ENCODE measurements at places on chromosomes 16 and 17.

DNA sequence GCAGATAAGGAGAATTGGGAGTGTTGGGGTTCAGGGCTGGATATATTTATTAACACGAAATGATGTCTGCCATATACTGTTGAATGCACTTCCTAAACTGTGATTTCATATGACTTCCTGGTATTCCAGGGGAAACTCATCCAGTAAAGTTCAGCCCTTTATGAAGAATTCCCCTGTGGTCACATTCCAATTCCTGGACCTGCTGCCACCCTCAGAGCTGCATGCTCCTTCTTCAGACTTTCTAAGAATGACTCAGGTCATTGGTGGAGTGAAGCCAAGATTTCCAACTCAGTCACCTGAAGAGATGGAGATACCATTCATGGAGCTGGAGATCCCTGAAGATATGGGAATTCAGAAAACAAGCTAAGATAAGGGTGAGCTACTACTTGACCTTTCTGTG lies 114.2 kb upstream of the TMEM97 start:
- DNase-seq = no peak

GRCh38 chr16:21650521-21650920 lies 1.9 kb downstream of the IGSF6 start:
- DNase-seq = no peak

GRCh38 chr16:23836404-23837311 lies 875 bp downstream of the PRKCB start:
- no peak for DNase-seq

DNA sequence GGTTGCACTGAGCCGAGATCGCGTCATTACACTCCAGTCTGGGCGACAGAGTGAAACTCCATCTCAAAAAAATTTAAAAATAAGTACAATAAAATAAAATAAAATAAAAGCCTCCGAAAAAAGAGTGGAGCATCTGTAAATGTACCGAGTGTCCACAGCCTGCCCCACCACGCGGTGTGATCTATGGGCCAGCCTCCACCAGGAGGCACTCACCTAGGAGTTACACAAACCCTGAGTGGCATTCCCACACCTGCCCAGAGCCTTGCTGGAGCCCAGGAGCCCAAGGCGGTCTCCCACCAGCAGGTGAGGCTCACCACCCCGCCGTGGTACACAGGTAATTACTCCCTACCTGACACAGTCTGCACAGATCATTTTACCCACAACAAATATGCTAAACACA lies 183.2 kb downstream of the ZNF423 start:
- DNase-seq = no peak

DNA sequence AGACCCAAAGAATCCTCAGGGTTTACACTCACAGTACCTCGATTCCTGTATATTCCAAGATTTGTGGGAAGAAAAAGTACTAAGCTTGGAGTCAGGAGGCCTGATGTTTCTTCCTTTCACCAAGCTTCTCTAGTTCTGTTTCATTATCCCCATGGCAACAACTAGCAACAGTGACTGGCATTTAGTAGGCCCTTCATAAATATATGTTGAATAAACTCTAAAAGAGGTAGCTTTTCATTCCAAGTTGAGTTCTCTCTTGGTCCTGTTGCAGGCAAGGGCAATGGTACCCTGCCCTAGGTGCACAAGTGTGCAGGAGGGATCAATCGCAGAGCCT lies 527 bp upstream of the UBE2Z start:
- DNase-seq = peak; percentile 51

DNA sequence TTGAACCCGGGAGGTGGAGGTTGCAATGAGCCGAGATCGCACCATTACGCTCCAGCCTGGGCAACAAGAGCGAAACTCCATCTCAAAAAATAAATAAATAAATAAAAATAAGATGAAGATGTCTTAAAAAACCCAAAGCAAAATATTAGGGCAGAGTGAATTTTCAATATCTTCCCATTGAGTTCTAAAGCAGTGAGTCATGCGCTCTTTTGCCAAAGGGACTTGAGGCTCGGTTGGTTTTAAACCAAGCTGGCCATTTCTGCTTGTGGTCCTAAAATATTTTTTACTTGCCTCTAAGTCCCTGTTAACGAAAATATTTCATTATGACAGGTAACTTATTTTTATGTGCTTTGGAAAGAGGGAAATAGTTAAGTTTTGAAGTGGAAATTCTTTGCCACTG lies 4.7 kb downstream of the PAFAH1B1 start:
- no peak for DNase-seq

DNA sequence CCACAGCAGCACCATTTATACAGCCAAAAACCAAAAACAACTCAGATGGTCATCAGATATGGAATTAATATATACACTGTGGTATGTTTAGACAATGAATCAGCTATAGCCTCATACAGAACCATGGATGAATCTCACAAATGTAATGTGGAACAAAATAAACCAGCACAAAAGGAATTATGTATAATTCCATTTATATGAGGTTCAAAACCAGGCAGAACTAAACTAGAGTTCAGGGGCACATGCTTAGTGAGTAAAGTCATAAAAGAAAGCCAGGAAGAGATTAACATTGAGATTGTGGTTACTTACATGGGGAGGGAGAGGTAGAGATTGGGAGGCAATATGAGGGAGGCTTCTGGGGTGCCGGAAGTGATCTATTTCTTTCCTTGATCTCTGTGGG lies 231.1 kb downstream of the COPRS start:
- DNase-seq = no peak

DNA sequence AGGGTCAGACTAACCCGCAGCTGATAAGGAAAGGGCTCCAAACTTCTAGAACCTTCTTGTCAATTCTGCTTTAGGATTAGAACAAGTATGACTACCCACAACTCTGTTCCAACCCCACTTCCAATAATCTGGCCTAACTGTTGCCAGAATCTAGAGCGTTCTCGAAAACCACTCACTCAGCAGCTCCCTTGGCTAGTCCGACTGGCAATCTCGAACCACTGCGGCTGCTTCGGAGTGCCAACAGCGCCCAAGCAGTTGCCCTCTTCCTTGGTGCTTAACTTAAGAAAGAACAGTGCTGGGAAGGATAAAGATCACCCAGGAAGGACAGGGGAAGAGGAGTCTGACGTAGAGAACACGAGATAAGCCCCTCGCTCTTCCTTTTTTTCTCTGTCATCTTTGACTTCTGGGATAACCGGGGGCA lies 818 bp downstream of the DNAJC7 start:
- DNase-seq = no peak

DNA sequence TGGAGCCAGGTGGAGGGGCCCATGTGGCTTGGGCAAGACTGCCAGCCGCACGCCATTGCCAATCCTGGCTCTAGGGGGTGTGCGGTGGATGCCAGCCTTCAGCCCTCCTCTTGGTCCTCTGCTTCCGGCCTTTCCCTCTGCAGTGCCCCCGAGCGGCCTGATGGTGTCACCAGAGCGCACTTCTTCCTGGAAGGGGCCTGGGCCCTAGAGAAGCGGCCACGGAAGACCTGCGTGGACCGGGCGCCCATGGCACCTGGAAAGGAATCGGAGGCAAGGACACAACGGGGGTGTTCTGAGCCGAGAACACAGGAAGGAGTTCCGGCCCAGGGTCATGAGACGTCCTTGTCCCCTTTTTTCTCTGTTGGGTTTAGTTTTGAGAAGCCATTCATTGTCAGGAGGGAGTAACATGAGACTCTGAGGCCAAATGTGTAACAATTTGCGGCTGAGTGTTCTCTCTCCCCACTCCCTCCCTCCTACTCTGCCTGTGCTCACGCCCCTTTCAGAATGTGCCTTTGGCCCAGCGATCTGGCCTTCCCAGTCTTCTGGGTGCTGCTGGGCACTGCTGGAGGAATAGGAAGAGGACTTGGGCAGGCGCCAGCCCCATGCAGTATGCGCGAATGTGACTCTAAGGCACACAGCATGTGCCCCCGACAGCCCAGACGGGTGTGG lies 92.8 kb downstream of the IRX3 start:
- DNase-seq = no peak

- DNase-seq = no peak
These were observed 264.2 kb downstream of the SEC14L1 start for GRCh38 chr17:77404812-77405581.

- no peak for DNase-seq
These were observed 1.9 kb downstream of the CHTF8 start for GRCh38 chr16:69130461-69130860.

DNA sequence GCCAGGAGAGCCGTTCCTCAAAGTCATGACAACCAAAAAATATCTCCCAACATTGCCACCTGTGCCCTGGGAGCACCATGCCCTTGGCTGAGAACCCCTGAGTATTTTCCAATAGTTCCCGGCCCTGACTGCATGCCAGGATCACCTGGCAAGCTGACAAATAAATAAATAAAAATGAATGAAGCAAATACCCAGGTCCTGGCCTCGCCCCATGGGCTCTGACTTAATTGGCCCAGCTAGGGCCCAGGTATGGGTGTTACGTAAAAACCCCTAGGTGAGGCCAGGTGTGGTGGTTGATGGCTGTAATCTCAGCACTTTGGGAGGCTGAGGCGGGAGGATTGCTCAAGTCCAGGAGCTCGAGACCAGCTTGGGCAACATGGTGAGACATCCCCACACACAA lies 2.7 kb upstream of the C16orf74 start:
- no peak for DNase-seq

GRCh38 chr17:82663381-82664275 lies 15.4 kb upstream of the WDR45B start:
- no peak for DNase-seq

- no peak for DNase-seq
These were observed 8.2 kb downstream of the FMNL1 start for GRCh38 chr17:45229681-45230409.

DNA sequence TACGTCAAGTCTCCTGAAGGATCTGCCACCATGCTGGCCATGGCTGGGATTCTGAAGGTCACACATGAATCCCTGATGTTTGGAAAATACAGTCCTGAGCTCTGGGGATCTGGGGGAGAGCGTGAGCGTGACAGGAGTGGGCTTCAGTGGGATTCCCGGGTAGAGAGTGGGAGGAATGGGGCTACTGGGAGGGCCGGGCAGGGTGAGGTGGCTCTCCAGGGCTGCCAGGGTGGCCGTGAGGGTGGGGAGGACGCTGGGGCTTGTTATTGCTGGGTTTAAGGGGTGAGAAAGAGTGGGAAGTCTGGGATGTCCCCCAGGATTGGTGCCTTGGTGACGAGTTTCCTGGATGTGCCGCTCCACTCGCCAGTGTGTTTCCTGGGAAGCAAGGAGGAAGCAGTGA lies 31.3 kb downstream of the FOXL1 start:
- DNase-seq = no peak

DNA sequence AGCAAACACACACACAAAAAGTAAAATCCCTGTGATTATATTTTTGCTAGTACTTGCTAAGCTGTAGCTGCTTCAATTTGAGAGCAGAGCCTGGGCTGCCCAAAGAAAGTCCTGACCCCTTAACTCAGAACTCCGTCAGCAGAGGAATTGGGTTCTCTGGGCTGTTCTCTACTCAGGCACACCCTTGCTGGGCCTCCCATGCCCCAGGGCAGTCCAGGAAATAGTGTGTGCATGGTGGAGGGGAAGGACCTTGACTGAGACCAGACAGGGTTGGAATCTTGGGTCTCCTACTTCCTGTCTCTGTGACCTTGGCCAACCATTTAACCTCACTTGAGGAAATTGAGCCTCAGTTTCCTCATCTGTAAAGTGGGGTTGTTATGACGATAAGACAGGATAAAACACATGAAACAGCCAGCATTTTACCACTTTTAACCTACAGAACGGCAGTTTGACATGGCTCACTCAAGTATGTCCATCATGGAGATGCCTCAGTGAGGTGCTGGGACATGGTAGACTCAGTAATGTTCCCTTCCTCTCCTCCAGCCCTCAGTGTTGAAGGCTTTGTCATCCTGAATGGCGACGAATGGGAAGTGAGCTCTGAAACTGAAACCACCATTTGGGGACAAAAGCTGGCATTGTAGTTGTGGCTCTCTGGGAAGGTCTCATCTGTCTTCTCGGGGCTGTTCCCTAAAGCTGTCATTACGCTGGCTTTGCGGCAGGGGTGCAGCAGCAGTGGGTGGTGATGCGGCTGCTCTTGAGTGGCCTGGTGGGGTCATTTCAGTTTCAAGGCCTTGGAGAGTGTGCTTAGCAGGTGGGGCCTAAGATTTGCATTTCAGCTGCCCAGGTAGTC lies 74.9 kb downstream of the CMIP start:
- DNase-seq = no peak

DNA sequence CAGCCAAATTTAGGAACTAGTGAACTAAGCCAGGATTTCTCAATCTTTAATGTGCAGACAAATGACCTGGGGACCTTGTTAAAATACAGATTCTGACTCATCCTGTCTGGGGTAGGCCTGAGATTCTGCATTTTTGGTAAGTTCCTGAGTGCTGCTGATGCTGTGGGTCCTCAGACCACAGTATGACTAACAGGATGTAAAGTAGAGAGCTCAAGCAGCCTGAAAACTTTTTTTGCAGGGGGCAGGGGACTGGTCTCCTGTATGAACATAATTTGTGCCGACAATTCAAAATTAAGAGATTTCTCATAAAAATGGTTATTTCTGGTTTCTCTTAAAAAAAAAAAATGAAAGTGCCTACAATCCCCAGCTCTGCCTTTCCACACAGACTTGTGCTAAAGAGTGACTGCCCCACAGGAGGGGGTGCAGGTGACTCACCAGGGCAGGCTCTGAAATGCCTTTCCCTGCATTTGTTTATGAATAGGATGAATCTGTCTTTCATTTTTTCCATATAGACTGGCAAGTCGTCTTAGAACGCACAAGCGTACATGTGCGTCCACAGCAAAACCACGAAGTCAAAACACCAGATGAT lies 271.5 kb downstream of the PHKB start:
- DNase-seq = no peak

DNA sequence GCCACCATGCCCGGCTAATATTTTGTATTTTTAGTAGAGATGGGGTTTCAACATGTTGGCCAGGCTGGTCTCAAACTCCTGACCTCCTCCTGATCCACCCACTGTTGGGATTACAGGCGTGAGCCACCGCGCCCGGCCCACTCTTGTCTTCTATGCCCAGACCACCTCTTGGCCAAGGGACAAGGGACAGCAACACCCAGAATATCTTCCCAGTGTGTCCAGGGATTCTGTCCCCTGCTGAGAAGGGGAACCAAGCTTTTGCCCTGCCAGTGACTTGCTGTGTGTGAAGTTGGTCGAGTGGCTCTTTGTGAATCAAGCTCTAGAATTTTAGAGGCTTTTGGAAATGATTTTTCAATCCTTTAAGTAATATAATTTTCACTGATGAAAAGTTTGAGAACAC lies 1.7 kb upstream of the MPO start:
- no peak for DNase-seq

GRCh38 chr17:48052956-48053757 lies 5.0 kb downstream of the NFE2L1 start:
- DNase-seq = peak; percentile 75

Data from NCI-H2081 treated with DMSO at 0.1 percent for 48 hours (cell line).